ENCODE measurements at places on chromosomes 12 and 14.

- DNase-seq: no peak
Measured at GRCh38 chr12:27817766-27818165, 37.7 kb upstream of the MANSC4 start.

- no peak for DNase-seq
Measured at GRCh38 chr14:58460772-58461171, 33.3 kb downstream of the KIAA0586 start.

DNA sequence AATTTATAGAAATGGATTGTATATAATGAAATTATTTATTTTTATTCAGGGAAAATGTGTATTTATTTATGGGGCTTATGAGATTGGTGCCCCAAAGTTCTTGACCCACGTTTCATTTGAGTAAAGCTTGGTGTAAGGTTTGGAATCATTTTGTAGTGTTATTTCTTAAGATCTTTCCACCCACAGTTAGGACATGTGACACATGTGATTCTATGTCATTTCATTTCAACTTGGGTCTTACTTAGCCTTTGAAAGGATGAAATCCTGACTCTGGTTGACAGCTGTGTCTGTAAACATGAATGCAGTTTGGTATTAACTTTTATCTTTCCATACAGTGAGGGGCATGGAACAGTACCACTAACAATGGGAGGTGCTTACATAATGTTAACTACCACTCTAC lies 51.7 kb downstream of the FLRT2 start:
- DNase-seq: no peak

DNA sequence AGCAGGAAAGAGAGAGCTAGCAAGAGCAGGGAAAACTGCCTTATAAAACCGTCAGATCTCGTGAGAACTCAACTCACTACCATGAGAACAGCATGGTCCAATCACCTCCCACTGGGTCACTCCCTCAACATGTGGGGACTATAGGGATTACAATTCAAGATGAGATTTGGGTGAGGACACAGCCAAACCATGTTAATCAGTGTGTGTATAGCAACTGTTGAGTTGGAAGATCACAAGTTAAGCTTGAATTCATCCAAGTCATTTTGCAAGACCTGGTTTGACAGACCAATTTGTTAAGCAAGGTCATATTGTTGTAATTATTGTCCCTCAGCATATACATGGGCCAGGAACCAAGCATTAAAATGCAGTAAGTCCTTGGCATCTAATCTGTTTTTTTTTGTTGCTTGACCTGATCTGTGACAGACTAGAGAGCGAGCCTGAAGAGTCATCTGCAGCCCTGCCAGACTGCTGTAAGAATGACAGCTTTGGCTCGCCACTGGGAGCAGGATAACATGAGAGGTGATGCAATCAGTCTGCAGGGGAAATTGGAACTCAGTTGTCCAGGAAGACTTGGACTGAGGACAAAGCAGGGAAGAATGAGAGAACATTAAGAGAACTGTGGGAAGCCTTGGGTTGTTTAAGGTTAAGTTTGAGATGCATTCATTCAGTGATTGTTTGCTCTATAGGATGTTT lies 297.6 kb upstream of the SEL1L start:
- DNase-seq: no peak

DNA sequence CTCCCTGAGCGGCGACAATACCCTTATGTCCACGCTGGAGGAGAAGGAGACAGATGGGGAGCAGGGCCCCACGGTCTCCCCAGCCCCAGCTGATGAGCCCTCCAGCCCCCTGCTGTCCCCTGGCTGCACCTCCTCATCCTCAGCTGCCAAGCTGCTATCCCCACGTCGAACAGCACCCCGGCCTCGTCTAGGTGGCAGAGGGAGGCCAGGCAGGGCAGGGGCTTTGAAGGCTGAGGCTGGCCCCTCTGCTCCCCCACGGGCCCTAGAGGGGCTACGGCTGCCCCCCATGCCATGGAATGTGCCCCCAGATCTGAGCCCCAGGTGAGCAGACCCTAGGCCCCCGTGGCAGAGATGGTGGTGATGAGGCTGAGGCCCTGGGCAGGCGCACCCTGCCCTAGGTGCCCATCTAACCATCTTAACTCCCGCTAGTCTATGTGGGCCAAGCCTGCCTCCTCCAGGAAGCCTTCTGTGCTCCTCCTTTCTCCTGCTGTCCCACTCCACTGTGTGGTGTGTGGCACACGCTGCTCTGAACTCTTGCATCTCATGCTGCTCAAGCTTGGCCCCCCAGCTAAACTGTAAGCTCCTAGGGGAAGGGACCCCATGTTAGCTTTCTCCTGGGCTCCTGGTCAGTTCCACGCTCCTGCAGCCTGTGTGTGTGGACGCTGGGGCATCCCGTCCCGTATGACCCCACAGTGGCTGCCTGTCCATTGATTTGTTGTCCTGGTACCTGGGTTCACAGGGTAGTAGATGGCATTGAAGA lies 12.1 kb downstream of the MCRS1 start:
- DNase-seq: no peak

DNA sequence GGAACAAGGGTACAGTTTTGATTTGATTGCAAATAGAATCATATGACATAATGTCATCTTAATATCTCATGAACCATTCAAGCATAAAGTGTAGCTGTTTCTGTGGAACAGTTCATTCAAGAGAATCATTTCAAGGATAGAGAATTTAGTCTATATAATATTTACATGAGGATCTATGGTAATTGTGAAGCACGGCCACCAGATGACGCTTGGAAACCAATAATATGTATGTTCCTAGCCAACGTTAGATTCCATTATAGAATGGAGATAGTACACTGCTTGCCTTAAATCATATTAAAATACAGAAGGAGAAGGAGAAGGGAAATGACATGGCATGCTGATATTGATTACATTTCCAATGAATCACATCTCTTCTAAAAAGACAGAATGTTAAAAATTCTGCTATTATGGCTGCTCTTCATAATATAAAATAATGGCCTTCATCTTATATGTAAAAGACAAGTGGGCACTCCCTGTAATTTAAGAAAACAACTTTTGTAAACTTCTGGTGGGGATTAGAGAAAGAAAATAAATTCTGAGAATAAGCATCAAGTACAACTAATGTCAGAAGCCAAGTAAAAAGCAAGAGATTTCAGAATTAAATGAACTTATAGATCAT lies 351.0 kb downstream of the NAV3 start:
- peak; percentile 56 for DNase-seq

DNA sequence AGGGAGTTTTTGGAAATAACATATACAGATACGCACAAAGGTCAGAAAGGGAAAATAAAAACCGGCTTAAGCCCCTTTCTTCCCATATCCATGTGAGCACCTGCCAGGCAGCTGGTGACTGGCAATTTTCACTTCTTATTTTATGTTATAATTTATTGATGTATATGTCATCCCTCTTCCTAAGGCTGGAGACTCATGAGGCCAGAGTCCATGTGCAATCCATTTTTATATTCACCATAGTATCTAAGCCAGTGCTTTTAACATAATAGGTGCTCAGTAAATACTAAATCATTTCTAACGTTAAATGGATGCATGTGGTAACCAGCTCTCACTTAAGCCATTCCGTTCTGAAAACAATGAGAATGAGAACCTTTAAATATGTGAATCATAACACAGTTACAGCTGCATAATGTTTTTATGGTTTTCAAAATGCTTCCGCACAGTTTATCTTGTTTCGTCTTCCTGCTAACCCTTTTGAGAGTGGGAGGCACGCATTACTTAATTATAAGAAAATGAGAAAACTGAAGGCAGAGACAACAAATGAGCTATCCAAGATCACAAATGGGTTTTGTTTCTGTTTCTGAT lies 178.3 kb downstream of the CACNA1C start:
- DNase-seq: no peak

- no peak for DNase-seq
Measured at GRCh38 chr12:60120199-60120598, 524.4 kb downstream of the SLC16A7 start.

GRCh38 chr14:31944256-31945073 lies 132.6 kb upstream of the ARHGAP5 start:
- DNase-seq: no peak

DNA sequence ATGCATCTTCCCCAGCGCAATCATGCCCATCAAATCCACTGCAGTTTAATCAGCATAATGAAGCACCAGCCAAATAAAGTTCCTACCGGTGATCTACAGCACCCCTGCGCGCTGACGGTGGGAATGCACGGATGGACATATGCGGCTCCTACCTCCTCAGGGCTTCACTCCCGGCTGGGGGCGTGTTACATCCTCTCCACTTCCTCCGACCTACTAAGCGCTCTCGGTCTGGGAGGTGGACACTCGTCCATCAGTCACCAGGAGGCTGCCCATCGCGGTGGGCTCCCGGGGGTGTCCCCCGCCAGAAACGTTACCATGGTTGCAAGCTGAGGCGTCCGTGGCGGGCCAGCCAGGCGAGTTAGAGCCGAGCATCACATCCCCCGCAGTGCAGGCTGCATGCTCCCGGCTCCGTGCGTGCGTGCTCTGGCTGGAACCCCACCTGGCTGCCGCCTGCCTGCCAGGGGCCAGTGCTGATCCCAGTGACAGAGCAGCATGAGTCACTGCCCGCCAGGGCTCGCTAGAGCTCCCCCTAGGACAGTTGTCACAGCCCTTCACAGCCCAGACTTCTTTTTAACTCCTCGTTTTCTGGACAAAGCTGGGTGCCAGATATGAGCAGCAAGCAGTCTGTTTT lies 73.0 kb downstream of the CIT start:
- DNase-seq: peak; percentile 71

DNA sequence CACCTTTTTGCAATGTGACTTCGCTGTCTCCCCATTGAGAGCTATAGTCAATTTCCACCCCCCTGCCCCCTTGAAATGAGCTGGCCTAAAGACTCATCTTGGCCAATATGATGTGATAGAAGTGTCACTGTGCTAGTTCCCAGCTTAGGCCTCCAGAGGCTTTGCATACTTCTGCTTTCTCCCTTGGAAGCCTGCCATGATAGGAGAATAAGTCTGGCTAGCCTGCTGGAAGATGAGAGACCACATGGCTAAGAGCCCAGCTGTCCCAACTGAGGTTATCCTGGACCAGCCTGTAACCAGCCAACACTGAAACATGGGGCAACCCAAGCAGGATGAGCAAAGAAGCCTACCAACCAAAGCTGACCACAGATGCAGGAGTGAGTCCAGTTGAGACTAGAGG lies 196.9 kb downstream of the GRIN2B start:
- DNase-seq: no peak

GRCh38 chr14:75847584-75847983 lies 134.2 kb downstream of the TGFB3 start:
- DNase-seq: no peak
